ENCODE measurements at places on chromosomes 11 and 22.

- H3K36me3 ChIP-seq, result no peaks in the 10 kb centered on the region
- peaks cover 12% of the 10 kb centered on the region for H3K4me1 ChIP-seq
- peaks cover 5% of the 10 kb centered on the region for H3K27me3 ChIP-seq
- H3K27ac ChIP-seq, result no peak overlapping the region
- DNase-seq, result no peak
- no peak overlapping the region for H3K4me3 ChIP-seq
Measured at GRCh38 chr11:44878711-44879110, 72.0 kb downstream of the TP53I11 start.

GRCh38 chr11:60129853-60130252, 41.4 kb downstream of the MS4A2 start:
- H3K36me3 ChIP-seq, result peaks cover 8% of the 10 kb centered on the region
- no peak overlapping the region for H3K27ac ChIP-seq
- H3K27me3 ChIP-seq, result no peaks in the 10 kb centered on the region
- H3K4me3 ChIP-seq, result no peak overlapping the region
- no peak for DNase-seq

DNA sequence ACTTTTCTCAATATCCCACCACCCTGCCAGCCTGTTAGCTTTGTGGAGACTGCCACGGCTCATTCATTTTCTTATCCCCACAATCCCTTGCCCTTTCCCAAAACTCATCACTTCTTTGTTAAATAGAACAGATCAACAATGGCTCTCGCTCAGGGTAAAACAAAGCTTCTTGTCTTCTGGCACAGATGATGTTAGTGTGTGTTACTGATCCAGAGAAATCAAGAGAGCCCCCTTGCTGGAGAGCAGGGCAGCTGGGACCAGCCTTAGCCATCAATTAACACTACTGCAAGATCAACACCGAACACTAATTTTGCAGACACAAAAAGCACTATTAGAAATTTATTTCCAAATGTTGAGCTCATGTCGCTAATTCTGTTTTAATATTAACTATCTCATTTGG, 420.9 kb downstream of the TENM4 start:
- no peak for DNase-seq
- no peaks in the 10 kb centered on the region for H3K36me3 ChIP-seq
- H3K27ac ChIP-seq, result no peak overlapping the region
- H3K4me3 ChIP-seq, result no peak overlapping the region

GRCh38 chr11:87236368-87236767, 198.6 kb downstream of the TMEM135 start:
- no peaks in the 10 kb centered on the region for H3K4me1 ChIP-seq
- H3K27ac ChIP-seq, result no peak overlapping the region
- H3K4me3 ChIP-seq, result no peak overlapping the region
- no peak for DNase-seq
- H3K36me3 ChIP-seq, result peaks cover 11% of the 10 kb centered on the region

GRCh38 chr11:121634889-121635288, 182.1 kb upstream of the SORL1-AS1 start:
- no peaks in the 10 kb centered on the region for H3K36me3 ChIP-seq

GRCh38 chr11:69501891-69502860, 20.7 kb downstream of the LINC01488 start:
- peaks cover 1% of the 10 kb centered on the region for H3K4me1 ChIP-seq
- no peak overlapping the region for H3K4me3 ChIP-seq
- H3K27ac ChIP-seq, result no peak overlapping the region
- H3K27me3 ChIP-seq, result no peaks in the 10 kb centered on the region
- DNase-seq, result no peak
- peaks cover 11% of the 10 kb centered on the region for H3K36me3 ChIP-seq

DNA sequence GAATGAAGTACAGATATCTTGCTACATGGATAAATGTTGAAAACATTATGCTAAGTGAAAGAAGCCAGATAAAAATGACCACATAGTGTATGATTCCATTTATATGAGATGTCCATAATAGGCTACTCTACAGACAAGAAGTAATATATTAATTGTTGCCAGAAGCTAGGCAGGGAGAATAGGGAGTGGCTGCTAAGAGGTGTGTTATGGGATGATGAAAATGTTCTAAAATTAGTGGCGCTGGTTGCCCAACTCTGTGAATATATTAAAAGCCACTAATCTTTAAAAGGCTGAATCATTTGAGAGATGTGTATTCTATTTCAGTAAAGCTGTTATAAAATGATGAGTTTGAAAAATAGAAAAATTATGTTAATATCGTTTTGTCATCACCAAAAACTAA, 144.4 kb downstream of the NCAM1 start:
- H3K4me1 ChIP-seq, result peaks cover 47% of the 10 kb centered on the region
- no peak for DNase-seq
- H3K27me3 ChIP-seq, result peaks cover 2% of the 10 kb centered on the region
- H3K27ac ChIP-seq, result no peak overlapping the region

DNA sequence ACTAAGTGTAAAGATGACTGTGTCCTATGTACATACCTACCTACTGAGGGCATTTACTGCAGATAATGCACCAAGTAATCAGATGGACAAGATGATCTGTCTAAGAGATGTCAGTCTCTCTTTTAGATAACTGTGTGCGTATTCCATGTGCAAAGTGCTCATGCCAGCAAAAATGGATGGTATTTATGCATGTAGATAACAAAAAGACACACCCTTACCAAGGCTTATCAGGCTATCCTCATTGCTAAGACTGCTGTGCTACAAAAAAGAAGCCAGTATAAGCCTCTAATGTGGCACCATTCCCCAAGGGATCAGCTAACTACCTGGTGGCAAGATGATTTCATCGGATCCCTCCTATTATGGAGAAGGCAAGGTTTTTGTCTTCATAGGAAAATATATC, 34.3 kb upstream of the CD44 start:
- H3K27me3 ChIP-seq, result no peaks in the 10 kb centered on the region
- H3K4me1 ChIP-seq, result no peaks in the 10 kb centered on the region
- peaks cover 5% of the 10 kb centered on the region for H3K36me3 ChIP-seq
- DNase-seq, result no peak
- H3K27ac ChIP-seq, result no peak overlapping the region

DNA sequence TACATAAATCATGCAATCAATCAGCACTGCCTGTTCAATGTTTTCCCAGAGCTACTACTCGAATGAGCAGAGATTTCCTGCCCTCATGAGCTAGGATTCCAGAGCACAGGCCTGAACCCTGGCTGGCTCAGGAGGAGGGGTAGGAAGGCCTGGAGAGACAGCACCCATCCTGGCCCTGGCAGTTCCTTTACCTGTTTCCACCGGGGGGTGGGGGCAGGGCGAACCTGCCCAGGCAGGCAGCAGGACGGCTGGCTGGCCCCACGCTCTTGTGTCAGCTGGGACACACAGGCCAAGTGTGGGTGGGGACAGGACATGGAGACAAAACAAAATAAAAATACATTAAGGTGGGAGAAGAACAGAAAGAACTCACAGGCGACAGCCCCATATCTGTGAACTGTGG, 109.8 kb upstream of the BID start:
- DNase-seq, result no peak
- H3K27ac ChIP-seq, result no peak overlapping the region
- H3K27me3 ChIP-seq, result peaks cover 2% of the 10 kb centered on the region

DNA sequence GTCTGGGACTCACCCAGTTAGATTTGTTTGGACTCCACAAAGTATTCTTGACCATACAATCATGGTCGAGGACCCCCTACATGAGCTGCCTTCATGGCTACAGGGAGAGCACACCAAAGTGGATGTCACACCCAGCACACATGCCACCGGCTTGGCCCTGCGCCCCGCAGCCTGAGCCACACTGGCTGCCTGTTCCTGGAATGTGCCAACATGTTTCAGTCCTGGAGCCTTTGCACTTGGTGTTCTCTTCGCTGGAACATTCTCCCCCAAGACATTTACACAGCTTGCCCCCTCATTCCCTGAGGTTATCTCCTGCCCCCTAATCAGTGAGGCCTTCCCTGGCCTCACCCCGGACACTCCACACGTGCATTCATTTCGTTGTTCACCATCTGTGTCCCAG, 46.0 kb downstream of the PPARA start:
- no peak overlapping the region for H3K27ac ChIP-seq
- no peaks in the 10 kb centered on the region for H3K36me3 ChIP-seq
- no peak overlapping the region for H3K4me3 ChIP-seq
- H3K27me3 ChIP-seq, result peaks cover 4% of the 10 kb centered on the region
- DNase-seq, result no peak

Measured in glutamatergic neuron (in vitro differentiated cells).